ENCODE measurements at places on chromosomes 1 and 21.

DNA sequence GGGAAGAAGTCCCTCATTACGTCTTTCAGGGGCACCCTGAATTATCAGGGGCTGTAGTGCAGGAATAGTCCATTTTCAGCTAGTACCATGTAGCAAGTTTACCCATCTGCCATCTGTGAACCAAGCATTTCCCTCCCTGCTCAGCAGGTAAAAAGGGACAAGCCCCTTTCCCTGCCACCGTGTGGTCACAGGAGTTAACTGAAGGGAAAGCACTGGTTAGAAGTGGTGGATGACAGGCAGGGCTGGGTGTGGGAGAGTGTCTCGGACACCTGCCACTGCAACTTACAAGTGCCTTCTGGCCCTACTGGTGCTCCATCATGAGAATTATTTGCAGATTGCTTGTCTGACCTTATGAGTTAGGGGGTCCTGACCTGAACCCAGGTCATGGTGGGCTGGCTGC lies 32.0 kb upstream of the IGSF5 start:
- DNase-seq = no peak

GRCh38 chr21:32978331-32979270 lies 47.1 kb upstream of the OLIG2 start:
- DNase-seq = no peak

DNA sequence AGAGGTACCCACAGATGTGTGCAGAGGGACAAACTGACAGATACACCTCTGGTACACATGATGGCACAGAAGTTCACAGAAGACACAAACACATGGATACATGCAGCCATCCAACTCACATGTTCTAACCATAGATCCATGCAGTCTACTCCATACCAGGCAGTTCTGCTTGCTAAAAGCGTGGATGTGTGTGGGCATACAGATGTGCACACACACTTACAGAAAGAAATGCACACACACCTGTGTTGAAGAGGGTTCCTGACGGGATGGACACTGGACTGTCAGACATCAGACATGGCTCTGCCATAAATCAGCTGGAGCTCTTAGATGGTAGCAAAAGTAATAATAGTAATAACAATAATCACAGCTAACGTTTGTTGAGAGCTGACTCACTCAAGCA lies 6.8 kb downstream of the CD52 start:
- DNase-seq = no peak

DNA sequence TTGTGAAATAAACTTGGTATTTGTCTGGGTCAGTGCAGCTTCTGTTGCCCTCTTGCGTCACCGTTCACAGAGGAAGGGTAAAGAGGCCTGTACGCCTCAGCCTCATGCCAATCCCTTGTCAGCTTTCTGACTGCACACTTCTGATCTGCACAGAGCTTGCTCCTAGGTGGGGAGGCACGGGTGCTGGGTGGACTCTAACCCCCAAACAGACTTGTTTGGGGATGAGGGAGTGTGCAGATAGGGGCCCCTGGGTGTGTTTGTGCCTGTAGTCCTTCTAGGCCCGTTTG lies 803 bp upstream of the B4GALT2 start:
- DNase-seq = no peak

DNA sequence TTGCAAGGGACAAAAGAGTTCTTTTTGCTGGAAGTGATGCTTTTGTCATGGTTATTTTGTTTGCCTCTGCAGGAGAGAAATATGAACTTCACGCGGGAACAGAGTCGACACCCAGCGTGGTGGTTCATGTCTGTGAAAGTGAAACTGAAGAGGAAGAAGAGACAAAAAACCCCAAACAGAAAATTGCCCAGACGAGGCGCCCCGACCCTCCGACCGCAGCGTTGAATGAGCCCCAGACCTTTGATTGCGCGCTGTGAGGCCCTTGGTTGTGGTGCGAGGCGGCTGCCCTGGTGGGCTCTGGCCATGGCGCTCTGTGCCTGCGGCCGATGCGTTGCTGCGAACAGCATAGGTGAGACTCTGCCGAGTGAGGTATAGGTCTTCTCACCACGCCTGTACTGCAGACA lies 20.9 kb upstream of the NCMAP start:
- DNase-seq = peak; percentile 79

DNA sequence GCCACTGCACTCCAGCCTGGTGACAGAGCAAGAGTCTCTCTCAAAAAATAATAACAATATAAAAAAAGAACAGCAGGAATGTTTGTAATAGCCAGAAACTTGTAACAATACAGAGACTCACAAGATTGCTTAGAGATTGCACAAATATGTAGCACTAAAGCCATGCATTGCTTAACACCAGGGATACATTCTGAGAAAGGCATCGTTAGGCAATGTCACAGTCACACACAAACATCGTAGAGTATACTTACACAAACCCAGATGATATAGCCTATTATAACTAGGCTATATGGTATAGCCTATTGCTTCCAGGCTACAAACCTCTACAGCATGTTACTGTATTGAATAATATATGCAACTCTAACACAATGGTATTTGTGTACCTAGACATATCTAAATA lies 45.3 kb downstream of the GPATCH2 start:
- DNase-seq = no peak

GRCh38 chr1:247332215-247332622 lies 552 bp upstream of the ZNF496 start:
- DNase-seq = peak; percentile 32

DNA sequence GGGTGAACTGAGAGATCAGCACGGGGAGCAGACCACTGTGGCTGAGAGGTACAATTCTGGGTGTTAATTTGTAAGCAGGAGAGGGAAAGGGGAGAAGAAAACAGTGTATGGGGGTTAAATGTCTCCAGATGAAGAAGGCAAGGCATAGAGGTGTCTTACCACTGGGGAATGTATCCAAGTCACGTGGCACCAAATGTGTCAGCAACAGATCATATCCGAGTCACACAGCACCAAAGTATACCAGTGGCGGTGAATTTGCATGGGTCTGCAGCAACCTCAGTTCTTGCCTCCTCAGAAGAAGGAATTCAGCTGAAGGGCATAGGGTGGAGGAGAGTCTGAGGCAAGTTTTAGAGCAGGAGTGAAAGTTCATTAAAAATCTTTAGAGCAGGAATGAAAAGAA lies 21.2 kb upstream of the SYCP1 start:
- no peak for DNase-seq

DNA sequence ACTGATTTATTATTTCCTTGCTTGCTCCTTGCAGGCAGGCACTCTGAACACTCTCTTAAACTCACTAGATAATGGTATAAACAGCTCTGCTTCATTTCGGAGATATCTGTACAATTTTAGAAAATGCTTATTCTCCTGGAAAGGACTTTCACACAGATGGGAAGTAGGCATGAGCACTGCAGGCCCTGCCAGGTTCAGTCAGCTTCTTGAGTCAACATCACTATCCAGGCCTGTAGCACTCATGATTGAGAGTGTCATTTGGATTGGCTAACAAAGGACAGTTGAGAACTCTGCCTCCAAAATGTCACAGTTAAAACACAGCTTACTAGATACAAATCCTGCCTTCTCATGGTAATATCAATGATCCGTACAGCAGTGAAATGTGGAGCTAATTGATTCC lies 181.9 kb downstream of the CYYR1 start:
- DNase-seq = no peak

GRCh38 chr1:86992861-86993260 lies 78.4 kb downstream of the HS2ST1 start:
- no peak for DNase-seq

GRCh38 chr1:201739492-201740085 lies 89.4 kb upstream of the IPO9 start:
- DNase-seq = peak; percentile 32

- no peak for DNase-seq
Measured at GRCh38 chr1:57063406-57064125, 97.8 kb upstream of the C8B start.

DNA sequence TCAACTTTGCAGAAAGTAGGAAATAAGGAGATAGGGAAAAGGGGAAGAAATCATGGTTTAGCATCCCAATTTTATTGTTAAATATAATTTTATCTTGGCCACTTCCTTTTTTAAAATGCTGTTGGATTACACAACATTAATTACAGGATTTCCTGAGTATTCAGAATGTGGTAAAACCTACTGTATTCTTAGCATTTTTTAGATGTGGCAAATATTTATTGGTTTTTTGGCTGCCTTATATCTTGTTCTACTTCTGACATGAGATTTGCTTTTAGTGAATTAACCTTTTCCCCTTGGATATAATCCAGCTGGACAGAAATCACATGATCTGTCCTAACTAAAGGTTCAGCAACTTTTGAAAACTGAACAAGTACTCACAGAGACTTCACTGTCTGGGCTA lies 104.9 kb downstream of the PTGS2 start:
- DNase-seq = no peak

GRCh38 chr1:31593136-31593665 lies 16.9 kb downstream of the TINAGL1 start:
- DNase-seq = no peak

DNA sequence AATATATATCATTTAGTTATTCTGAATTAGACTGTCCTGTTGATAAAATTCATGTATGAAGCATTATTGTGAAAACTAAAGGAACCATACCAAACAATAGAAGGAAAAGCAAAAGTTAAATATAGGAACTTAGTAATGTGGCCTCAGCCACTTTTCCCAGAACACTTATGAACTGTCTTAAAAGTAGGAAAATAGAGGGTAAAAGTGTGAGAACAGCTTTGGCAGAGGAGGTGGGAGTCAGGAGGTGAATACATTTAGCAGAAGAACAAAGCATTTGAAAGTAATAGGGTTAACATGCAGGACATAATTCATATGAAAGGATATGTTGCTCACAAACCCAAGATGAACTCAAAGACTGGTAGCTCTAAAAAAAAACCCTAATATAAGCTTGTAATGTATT lies 121.9 kb downstream of the KCNT2 start:
- no peak for DNase-seq

DNA sequence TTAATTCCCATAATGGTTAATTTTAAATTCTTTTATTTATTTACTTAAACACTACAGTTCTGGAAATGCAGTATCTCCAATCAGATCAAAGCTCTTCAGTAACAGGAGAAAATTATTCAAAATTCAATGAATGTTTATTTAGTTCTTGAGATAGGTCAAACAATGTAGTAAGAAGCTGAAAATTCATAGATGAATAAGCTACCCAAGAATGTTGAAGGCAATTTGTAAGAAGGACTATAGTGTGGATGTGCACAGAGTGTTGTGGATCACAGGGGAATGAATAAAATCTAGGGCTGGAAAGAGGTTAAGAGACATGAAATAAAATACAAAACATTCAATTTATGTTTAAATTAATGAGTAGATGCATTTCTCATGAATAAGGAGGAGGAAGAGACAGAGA lies 72.0 kb downstream of the OLFM3 start:
- no peak for DNase-seq

DNA sequence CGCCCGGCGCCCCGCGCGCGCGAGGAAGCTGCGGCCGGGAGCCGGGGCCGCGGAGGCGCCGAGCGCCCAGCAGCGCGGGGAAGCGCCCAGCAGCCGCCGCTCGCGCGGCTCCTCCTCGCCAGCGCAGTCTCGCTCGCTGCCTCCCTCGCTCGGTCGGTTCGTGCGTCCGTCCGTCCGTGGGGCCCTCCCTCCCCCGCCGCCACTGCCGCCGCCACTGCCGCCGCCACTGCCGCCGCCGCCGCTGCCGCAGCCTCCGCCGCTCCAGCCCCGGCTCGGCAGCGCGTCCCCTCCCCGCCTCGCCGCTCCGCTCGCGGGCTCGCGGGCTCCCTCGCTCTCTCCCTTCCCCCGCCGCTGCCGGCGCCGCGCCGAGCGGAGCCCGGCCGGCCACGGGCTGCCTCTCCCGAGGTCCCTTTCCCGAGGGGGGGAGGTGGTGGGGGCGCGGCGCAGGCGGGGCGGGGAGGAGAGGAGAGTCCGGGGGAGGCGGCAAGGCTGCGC lies at the start of gene KCND3:
Gene KCND3, minus strand, starts transcription at position 138 of the 495 bp plus-strand sequence.
- no peak for DNase-seq

- no peak for DNase-seq
Measured at GRCh38 chr1:169873582-169874199, 20.0 kb downstream of the SCYL3 start.

- no peak for DNase-seq
Measured at GRCh38 chr1:151293093-151293492, 11.0 kb downstream of the ZNF687 start.

- DNase-seq = no peak
Measured at GRCh38 chr1:22402356-22403053, 49.1 kb upstream of the ZBTB40 start.

DNA sequence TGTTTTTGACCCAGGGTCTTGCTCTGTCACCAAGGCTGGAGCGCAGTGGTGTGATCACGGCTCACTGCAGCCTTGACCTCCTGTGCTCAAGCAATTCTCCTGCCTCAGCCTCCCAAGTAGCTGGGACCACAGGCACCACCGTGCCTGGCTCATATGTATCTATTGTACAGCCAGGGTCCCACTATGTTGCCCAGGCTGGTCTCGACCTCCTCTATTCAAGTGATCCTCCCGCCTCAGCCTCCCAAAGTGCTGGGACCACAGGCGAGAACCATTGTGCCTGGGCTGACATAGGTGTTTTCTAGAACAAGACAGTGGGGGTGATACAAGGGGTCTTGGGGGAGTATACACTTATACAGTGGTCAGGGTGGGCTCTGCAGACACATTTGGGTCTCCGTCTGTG lies 17.5 kb downstream of the FTCD start:
- no peak for DNase-seq

GRCh38 chr1:54980528-54981241 lies at the start of gene TMEM61:
Gene TMEM61 (plus strand): TSS chr1:54980628. CDS start chr1:54981066, 438 bp downstream.
- DNase-seq = no peak

DNA sequence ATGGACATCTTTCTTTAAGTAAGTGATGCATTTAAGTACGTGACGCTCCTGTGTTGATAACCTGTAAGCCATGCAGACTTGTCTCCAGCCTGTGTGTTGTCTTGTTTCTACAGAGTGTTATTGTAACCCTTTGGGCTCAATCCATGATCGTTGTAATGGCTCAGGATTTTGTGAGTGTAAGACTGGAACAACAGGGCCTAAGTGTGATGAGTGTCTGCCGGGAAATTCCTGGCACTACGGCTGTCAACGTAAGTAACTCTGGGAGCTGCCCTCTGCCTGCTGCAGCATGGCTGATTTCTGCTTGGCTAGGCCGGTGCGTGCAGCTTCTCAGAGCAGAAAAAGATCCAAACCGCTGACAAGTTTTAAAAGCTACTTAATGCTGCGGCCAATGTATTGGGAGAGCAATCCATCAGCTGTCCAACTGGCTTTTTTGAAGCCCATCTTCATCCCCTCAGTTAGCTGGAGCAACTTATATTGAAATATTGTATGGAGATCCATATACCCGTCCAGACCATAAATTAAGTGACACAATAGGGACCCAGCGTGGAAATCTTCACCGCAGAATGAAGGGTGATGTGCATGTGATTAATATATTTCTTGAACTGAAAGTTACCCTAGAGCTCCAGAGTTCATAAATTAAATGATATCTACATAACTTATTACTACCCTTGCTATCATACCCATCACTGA lies 295.9 kb downstream of the NTNG1 start:
- no peak for DNase-seq

GRCh38 chr1:73611681-73612080 lies 586.3 kb downstream of the LRRIQ3 start:
- no peak for DNase-seq

- DNase-seq = peak; percentile 67
Measured at GRCh38 chr1:203271018-203271743, 34.1 kb upstream of the BTG2 start.

- no peak for DNase-seq
Measured at GRCh38 chr1:210557426-210558077, 228.8 kb downstream of the HHAT start.

Data from effector memory CD8-positive, alpha-beta T cell (primary cell).